ENCODE measurements at places on chromosomes 2 and 18.

DNA sequence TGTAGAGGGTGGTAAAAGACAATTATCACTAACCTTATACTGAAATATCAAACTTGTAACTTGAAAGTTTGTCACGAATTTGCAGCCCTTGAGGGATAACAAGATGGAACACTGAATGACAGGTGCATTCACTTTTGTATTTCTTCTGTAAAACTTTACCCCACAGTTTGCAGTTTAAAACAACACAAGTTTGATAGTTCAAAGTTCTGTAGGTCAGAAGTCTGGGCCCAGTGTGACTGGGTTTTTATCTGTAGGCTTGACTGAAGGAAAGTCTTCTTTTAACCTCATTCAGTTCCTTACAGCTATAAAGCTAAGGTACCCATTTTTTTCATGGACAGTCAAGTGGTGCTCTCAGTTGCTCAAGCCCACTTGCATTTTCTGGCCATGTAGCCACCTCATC, 257.1 kb upstream of the NRXN1 start:
- no peak for DNase-seq

- no peak for DNase-seq
Observed at GRCh38 chr2:156077041-156077742, 255.3 kb downstream of the NR4A2 start.

- no peak for DNase-seq
Observed at GRCh38 chr18:3075491-3075890, 62.5 kb upstream of the LPIN2 start.

DNA sequence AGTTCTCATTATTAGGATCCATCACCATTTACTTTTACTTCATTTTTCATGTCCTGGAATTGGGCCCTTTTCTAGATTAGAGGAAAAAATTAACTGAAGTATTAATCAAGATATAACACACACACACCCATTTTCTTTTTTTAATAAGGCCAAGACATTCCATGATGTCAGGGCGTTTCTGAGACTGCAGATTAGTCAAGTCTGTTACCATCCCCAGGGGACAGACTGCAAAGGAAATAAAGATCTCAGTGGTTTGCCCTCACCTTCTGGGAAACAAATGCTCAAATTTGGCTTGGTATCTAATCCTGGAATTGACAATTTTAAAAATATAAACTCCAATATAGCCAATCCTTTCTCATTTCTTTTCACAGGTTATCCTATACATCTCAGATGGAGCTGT, 27.4 kb downstream of the RMP24 start:
- DNase-seq, result no peak

- no peak for DNase-seq
Observed at GRCh38 chr2:222563106-222563718, 92.7 kb downstream of the FARSB start.

GRCh38 chr2:130355172-130355577, 681 bp upstream of the PTPN18 start:
- DNase-seq, result no peak

DNA sequence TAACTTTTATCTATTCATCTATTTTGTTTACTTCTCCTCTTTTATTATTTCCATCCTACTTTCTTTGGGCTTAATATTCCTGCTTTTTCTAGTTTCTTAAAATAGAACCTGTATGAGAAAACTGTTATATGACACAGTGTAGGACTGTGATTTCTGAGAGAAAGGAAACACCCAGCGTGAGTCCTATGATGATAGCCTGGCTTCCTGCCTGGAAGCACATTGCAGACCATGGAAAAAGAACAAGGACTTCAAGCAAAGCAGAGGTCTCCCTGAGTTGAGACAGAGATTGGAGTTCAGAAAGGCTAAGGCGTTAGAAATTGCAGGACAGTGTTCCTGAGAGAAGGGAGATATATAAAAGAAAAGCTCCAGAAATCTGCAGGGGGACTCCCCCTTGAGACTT, 7.8 kb downstream of the RBM44 start:
- no peak for DNase-seq

DNA sequence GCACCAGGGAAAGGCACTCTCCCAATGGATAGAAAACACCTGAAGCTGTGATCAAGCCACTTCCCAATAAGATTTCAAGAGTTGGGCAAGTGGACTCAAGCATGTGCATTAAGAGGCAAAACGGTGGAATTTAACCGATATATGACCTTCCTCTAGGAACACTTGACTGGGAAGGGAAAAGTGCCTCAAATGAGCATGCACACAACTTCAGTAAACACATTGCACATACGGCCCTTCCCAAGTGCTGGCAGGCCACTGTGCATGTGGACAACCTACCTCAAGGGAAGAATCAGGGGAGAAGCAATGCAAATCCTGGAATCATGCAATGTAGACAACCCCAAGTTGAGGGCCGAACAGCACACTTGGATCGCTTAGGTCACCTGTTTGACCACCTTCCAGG, 23.9 kb upstream of the SH3RF3 start:
- DNase-seq, result no peak

DNA sequence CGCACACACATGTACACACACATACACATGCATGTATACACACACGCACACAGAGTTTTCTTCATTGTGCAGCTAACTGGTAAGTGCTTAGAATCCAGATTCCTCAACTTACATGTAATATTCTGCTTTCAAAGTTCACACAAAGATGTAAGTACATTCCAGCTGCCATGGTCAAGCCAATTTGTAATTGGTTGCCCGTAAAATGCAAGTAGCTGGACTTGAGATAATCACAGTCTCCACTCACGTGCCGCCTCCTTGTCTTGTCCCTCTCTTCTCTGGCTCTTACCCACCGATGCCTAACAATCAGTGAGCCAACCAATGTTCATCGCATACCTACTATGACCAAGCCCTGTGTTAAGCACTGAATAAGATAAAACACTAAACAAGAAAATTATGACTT, 77.8 kb downstream of the SOCS6 start:
- no peak for DNase-seq

DNA sequence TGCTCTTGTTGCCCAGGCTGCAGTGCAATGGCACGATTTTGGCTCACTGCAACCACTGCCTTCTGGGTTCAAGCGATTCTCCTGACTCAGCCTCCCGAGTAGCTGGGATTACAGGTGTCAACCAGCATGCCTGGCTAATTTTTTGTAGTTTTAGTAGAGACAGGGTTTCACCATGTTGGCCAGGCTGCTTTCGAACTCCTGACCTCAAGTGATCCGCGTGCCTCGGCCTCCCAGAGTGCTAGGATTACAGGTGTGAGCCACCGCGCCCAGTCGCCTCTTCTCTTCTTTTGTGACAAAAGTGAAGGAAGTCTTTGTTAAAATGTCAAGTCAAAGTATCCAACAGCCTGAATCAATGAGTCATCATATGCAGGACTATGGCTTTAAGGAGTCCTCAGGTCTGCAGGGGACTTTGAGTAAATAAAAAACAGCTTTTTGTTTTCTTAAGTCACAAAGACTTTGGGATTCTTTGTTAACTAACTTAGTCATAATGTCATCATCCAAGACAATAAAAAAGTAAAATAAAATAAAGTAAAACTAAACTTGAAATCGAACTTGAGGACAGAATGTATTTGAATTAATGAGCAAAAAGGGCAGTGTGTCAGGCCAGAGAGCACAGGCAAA, 1153.2 kb downstream of the SUCLG1 start:
- DNase-seq, result no peak

DNA sequence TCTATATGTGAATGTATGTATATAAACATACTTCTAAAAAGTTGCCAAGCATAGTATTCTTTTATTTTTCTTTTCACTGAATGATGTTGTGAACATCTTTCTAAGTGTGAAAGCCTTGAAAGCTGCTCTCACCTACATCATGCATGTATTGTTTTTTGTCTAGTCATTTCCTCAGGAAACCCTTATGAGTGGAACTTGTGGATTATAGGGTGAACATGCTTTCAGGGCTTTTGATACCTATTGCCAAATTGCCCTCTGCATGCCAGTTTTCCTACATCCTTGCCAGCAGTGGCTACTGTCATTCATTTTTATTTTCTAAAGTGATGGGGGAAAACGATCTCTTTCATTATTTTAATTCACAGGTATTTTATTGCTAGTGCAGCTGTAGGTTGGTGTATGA, 78.3 kb downstream of the ADAM23 start:
- DNase-seq, result no peak

DNA sequence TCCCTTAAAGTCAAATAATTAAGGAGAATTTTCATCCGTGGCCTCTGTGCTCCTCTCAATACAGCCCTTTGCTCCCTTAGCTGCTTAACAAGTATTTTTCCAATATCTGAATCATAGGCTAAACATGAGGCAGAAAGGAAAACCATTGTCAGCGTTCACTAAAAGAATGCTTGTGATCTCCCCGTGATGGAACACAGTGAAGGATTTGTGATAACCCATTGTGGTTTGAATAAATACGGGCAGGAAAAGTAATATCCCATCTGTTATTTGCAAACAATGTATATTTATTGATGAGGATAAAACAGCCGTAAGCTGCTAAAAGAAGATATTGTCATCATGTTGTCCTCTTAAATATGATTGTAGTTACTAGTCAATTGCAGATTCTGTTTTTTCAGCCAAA, 258.1 kb downstream of the NAPG start:
- DNase-seq, result no peak

DNA sequence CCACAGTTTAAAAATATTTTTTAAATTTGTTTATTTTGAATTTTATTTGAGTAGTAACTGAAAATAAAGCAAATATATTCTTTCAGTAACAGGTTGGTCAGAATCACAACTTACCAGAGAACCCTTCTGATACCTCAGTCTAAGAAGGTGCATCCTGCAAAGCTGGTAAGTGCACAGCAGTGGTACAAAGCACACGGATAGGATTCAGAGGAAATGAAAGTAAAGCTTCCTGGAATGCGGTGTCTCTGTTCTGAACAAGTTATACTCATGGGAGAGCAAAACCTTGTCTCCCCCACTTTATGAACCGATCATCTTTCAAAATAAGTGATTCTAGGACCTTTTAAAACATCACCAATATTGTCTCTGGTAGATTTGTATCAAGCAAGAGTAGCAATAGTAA, 398.3 kb downstream of the TMX3 start:
- no peak for DNase-seq

- peak; percentile 60 for DNase-seq
Observed at GRCh38 chr2:202187570-202187969, 50.8 kb downstream of the SUMO1 start.

DNA sequence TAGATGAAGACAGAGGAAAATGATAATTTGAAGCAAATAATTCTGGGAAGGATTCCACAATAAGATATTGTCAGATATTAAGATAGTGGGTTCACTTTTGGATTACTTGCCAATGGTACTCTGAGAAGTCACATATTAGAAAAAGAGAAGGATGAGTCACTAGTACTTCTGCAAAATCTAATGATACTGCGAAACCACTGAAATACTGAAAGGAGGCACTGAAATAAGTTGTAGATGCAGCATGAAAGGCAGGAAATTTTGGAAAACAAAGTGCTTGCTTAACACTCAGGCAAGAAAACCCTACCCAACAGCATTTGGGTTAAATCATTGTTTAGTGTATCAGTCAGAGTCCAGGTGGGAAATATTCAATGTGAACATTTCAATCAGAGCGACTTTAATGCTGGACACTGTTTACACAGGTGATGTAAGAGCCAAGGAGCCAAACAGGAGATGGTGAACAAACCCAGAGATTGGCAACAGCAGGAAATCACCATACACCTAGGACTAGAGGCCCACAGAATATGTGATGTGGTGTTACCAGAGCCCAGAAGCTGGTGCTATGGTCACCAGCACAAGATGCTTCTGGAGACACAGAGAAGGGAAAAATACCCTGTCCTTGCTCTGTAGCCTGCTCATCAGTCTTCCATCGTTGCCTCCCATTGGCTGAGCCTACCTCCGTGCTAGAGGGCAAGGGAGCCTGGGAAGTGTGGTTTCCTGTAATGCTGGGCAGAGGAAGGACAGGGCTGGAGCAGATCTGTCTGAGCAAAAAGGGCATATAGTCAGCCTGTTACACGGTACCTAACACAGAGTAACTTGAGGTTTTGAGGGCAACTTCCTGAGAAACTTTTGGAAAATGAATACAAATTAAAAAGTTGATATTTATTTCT, 204.7 kb upstream of the ITGA4 start:
- no peak for DNase-seq

DNA sequence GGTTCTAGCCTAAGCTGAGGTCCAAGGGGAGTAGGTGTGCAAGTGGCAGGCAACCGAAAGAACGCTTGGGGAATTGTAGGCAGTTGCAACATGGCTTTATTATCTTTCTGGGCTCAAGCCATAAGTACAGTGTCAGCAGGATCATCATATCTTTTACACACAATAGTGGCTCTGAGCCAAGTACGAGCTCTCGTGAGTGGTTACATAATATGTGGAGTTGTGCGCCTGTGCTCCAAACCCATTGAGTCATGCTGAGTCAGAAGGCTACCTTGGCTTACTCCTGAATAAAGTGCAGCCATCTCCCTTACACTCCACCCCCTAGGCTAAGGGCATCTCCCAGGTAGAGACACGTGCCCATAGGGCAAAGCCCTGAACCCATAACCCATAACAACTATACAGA, 233.9 kb downstream of the SATB2 start:
- DNase-seq, result peak; percentile 13

GRCh38 chr2:112591413-112591812, 7.0 kb downstream of the CHCHD5 start:
- no peak for DNase-seq

DNA sequence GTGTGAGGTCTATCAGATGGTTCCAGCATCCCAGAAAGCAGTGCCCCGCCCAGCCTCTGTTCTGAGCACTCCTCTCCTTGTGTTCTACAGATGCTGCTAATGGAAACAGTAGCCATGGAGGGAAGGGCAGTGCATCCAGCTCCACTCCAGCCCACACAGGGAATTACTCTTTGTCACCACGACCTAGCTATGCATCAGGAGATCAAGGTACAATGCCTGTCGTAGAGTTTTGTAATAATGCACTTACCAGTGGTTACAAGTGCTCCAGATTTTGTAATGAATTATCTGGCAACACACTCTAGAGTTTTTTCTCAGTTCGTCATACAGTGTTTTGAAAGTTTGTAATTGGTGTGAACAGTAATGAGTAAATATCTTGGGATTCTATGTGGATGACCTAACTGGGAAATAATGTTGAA, 161.1 kb downstream of the ESCO1 start:
- peak; percentile 57 for DNase-seq

- DNase-seq, result no peak
Observed at GRCh38 chr2:149860276-149860921, 272.8 kb upstream of the MMADHC start.

GRCh38 chr2:124025171-124025580, at the start of gene CNTNAP5:
TSS of gene CNTNAP5 (plus strand) at chr2:124025287. CDS start at chr2:124025651, 364 bp downstream.
- no peak for DNase-seq
